ENCODE measurements at places on chromosomes 11 and 22.

GRCh38 chr22:27808451-27809225, 7.1 kb upstream of the MN1 start:
- DNase-seq = no peak

- DNase-seq = no peak
Observed at GRCh38 chr11:100581318-100581717, 105.8 kb upstream of the ARHGAP42 start.

- peak; percentile 10 for DNase-seq
Observed at GRCh38 chr11:119901657-119902577, 172.9 kb upstream of the NECTIN1 start.

DNA sequence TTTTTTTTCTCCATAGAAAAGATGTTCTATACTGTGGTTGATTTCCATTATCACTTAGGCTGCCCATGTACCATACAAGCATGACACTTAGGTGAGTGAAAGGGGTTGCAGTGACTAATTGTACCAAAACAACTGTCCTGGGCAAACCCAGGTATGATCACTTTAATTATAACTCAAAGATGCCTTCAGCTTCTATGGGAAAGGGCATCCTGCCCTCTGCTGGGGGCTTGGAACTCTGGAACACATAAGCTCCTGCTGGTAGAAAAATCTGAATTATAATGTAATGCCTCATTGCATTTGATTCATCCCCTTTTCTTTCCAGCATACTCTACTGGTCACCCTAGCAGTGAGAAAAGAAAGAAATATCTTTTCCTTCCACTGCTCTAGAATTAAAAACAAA, 206.3 kb downstream of the DDX10 start:
- DNase-seq = peak; percentile 4

DNA sequence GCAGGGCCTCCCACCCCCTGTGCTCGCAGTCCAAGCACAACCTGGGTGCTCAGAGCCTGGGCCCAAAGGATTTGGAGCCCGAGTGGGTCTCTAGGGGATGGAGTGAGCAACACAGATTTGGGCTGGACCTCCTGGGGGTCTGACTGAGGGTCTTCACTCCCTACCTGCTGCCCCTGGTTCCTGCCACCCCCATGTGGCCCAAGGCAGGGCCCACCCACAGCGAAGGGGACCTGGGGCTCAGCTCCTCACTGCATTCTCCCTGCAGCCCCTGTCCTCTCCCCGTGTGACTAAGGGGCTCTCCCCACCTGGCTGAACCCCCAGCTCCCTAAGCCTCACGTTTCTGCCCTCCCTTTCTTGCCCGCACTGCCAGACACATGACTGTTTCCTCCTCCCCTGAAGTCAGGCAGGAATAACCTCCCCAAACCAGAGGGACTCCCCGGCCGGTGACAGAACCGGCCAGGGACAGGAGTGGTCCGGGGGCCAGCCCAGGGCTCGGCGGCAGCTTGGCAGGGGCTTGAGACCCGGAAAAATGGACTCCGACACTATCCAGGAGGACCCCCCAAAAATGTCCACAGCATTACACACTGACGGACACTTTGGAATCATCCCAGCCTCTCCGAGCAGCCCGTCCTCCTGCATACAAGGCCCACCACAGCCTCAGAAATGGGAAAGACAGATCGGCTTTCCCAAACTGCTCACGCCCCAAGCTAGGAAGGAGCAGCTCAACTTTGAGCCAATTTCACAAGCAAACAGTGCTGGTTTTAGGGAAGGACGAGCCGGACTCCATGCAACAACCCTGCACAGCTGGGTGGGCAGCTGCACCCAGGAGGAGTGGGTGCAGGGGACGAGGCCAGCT, 57.8 kb downstream of the BRD1 start:
- no peak for DNase-seq

DNA sequence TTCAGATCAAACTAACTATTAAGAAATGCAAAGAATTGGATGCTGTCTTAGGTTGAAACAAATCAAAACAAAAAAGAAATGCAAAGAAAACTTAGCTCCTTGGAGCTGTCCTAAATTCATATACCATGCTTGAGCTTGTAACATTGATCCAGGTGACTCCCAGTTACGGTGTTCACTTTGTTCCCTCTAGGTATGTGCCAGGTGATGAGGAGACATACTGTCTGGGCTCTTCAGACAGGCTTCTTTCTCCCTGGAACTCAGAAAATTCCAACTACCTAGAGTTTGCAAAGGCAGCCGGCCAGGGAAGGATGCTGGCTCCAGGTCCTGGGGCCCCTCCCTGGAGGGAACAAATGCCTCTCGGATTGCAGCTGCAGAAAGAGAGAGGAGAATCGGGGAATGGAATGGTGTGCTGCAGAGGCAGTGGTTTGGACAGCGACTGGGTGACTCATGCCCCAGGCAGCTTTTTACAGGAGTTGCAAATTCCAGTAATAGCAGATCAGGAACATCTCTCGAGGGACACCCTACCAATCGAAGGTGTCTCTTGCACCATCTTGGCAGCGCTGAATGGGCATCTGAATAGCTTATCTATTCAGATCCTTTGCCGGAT, 12.3 kb upstream of the ASPHD2 start:
- DNase-seq = no peak

- peak; percentile 45 for DNase-seq
Observed at GRCh38 chr22:44684506-44685383, 17.3 kb upstream of the PRR5 start.

DNA sequence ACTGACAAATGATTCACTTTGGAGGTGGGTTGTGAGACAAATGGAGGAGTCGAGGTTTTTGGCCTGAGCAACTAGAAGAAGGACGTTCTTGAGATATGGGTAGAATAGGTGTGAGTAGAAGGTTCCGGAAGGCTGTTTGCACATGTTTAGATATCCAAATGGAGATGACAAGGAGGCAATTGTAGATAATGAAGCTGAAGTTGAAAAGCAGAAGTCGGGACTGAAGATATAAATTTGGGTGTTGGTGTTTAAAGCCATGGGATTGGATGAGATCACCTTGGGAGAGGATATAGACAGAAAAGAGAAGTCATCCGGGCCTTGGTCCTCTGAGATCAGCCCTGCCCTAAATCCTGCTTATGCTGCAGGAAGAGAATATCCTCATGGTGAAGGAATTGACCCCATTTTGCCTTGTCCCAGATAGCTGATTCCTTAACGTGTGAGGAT, 75.5 kb upstream of the CD44 start:
- no peak for DNase-seq

DNA sequence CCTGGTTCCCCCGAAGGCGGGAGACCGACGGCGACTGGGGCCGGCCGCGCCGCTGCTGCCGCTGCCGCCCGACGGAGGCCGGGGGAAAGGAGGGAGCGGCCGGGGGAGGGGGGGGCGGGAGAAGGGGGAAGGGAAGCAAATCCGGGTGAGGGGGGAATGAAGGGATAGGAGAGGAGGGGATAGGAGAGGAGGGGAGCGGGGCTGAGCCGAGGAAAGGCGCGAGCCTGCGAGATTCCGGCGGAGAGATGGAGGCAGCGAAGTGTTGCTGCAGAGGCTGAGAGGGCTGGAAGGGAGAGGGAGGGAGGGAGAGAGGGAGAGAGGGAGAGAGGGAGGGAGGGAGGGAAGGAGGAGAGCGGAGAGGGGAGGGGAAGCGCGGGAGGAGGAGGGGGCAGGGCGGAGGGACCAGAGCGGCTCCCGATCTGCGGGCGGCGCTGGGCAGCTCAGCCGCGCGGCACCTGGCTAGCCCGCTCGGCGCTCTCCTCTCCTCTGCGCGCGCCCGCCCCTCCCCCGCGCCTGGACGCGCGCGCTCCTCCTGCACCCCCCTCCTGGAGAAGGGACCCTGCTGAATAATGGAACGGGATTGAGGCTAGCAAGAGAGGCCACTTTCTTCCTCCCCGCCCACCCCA, 52.3 kb downstream of the SLC22A12 start:
- DNase-seq = peak; percentile 48

GRCh38 chr22:48112687-48113521, 1350.5 kb downstream of the TBC1D22A start:
- DNase-seq = no peak

GRCh38 chr11:6321961-6322362, 1.7 kb upstream of the CAVIN3 start:
- peak; percentile 30 for DNase-seq

DNA sequence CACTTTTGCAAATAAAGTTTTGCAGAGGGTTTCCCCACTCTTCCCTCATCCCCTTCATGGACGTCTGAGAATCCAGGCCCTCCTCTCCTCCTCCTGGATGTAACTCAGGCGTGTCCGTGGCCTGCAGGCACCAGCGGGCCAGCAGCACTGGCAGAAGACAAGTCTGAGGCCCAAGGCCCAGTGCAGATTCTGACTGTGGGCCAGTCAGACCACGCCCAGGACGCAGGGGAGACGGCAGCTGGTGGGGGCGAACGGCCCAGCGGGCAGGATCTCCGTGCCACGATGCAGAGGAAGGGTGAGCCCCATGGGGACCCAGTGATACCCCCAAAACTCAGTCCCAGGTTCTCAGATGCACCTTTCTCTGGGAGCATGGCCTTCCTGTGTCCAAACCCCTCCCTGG, 14.4 kb downstream of the TUB start:
- no peak for DNase-seq

DNA sequence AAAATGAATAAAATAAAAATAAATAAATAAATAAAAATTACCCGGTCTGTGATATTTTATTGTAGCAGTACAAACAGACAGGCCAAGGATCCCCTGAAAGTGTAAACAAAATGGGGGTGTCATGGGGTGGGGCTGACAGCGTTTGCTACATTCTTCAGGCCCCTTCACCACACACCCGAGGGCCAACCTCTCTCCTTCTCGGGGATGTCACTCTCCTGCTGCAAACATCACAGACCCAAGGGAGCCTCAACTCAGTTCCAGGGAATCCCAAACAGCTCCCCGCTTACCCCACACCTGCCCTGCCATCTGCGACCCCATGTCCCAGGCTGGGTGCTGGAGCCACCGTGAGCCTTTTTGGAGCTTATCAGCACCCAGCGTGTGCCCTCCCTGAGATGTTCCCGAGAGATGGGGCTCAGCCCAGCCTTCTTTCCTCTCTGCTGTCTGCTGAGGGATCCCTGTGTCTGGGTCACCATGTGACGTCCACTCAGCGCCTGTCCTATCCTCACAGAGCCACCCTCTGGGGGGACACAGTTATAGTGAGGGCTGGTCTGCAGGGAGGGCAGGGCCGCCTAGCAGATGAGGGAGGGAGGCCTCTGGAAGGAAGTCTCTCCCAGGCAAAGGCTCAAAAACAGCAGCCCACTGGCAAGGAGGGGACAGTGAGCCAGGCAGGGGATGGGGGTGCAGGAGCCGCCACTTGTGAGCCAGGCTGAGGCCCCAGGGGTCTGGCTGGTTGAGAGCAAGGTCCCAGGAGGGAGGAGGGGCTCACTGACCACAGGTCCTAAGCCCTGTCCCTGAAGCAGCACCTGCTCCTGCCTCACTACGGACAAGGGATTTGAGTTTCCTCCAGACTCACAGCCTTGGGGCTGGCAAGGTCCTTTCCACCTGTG, 1041.6 kb downstream of the BRD1 start:
- DNase-seq = no peak

- DNase-seq = no peak
Observed at GRCh38 chr11:122815900-122816299, 22.4 kb upstream of the CRTAM start.

- DNase-seq = no peak
Observed at GRCh38 chr22:49432897-49433443, 394.7 kb downstream of the BRD1 start.

GRCh38 chr22:48423481-48423911, 1404.2 kb downstream of the BRD1 start:
- DNase-seq = no peak

DNA sequence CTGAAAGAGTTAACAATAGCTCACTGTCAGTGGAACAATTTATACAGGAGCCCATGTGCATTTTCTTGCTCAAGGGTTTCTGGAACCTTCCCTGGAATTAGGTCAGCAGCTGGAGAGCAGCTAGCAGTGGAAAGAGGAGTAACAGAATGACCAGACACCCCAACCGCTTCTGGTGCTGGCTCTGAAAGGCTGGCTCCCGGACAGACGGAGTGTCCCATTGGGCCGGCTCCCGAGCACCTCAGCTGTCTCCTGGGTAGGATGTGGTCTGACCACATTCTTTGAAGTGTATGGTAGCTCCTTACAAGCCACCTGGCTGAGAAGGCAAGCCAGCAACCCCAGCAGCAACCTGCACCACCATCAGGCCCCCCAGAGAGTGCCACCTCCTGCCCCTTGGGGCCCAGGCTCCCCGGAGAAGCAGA, 44.7 kb downstream of the ABTB2 start:
- no peak for DNase-seq

- DNase-seq = no peak
Observed at GRCh38 chr11:62025487-62026105, 58.2 kb upstream of the FTH1 start.

DNA sequence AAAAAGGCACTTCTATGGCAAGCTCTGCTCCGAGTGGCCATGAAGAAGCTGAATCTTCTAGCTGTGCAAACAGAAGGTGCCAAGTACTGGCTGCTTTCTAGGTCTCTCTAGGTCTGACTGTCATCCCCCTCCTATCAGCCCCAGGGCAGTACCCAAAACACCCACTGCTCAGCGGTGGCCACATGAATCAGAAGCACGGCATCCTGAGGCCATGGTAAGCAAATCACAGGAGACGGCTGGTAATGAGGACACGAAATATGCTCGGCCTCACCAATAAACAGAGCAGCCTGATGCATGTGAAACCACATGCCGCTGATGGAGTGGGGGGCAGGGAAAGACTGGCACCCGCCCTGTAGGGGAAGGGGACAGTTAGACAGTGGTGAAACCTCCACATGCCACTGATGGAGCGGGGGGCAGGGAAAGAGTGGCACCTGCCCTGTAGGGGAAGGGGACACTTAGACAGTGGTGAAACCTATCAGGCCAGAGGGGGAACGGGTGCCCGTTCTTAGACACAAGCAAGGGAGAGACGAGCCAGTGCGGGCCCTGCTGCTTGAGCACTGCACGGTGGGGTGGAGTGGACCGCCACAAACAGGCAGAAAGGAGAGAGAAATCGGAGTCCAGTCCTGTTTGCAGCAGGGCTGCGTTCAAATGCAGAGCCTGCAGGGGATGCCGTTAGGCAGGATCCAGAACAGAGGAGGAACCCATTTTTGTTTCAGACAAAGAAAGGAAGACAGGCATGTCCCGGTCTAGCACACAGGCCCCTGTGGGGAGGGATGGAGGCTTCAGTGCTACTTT, 29.9 kb upstream of the MOB2 start:
- DNase-seq = no peak

- DNase-seq = no peak
Observed at GRCh38 chr11:6611963-6612212, 128 bp downstream of the TAF10 start.

GRCh38 chr11:4684631-4685285, 12.9 kb downstream of the OR51E2 start:
- peak; percentile 55 for DNase-seq

DNA sequence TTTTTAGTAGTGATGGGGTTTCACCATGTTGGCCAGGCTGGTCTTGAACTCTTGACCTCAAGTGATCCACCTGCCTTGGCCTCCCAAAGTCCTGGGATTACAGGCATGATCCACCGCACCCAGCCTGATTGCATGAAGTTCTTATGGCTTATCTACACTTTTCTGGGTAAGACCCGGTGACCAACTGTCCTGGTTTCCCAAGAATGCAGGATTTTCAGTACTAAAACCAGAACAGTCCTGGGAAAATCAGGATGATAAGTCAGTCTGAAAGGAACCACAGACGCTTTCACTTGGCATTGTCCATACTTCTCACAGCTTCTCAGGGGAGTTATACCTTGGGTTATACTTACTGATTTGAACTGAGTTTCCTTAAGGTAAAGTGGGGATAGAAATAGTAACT, 1.4 kb upstream of the BPIFC start:
- DNase-seq = no peak

GRCh38 chr11:1825039-1825740, 9.6 kb upstream of the SYT8 start:
- no peak for DNase-seq

- DNase-seq = no peak
Observed at GRCh38 chr11:64924910-64925284, 408 bp downstream of the PPP2R5B start.

- peak; percentile 56 for DNase-seq
Observed at GRCh38 chr22:47783433-47784366, 1021.2 kb downstream of the TBC1D22A start.

Measured in NCI-H345 (cell line).